ENCODE measurements at places on chromosomes 7 and 10. TPM values are rescaled to one million over a fixed set of nuclear protein-coding genes. Genes with fewer than 3 reads are reported as not detected.

Gene PLA2G12B
- not detected for polyA plus RNA-seq

- no peak overlapping the region for H3K27ac ChIP-seq
- H3K4me3 ChIP-seq, result no peak overlapping the region
- no peak for DNase-seq
- no peaks in the 10 kb centered on the region for H3K36me3 ChIP-seq
Measured at GRCh38 chr7:154627646-154628290, 375.2 kb downstream of the PAXIP1 start.

- no peak overlapping the region for H3K4me3 ChIP-seq
- H3K27ac ChIP-seq, result peak overlapping the region; percentile 39
- no peaks in the 10 kb centered on the region for H3K27me3 ChIP-seq
- no peaks in the 10 kb centered on the region for H3K4me1 ChIP-seq
- DNase-seq, result peak; percentile 64
- H3K36me3 ChIP-seq, result no peaks in the 10 kb centered on the region
Measured at GRCh38 chr10:94292434-94293090, 70.2 kb downstream of the NOC3L start.

Gene ICA1
- 2.0 TPM for polyA plus RNA-seq
